ENCODE measurements at places on chromosomes 2 and 18.
A peak's percentile ranks its signal among the peaks of the same experiment; 100 is the strongest.

GRCh38 chr2:79437433-79438267, 75.2 kb upstream of the CTNNA2 start:
- no peak for DNase-seq

DNA sequence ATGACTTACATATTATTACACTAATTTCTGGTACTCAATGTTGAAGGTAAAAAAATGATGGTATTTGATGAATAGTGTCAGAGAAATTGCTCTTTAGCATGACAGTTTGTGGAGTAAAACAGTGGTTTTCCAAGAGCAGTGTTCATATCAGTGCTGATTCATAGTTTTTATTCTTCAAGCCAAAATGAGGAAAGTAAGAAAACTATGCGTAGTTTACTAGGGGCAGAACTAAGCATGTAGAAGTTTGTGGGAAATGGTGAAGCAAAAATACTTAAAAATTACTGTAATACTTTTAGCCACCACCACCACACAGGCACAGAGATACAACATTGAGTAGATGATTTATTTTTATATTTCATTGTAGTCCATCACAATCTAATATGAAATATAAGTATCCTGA, 137.3 kb downstream of the ZNF804A start:
- DNase-seq = no peak

DNA sequence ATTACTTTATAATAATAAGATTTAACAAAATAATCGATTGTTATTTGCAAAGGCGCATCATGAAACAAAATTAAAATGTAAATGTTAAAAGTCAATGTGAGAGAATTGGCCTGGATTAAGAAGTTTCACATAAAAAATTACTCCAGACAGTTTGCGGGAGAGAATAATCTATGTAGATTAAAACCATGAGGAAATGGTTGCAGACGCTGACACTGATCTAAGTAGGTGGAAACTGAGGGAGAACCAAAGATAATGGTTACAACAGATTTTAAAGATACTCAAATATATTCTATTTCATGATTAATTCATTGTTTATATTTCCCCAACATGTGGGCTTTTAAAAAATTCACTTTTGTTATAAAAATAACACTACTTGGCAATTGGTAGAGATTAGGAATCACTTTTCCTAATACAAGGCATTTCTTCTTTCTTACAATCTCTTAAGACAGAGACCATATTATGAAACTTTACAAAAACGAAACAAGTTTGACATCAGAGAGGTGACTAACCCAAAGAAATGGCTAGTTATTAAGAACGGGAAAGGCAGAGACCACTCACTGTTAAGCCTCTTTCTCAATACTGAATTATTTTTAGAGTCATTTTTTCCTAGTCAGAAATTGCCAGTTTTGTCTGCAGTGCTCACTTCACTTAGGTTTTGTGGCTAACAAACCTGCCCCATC, 1.6 kb downstream of the KANSL1L start:
- DNase-seq = no peak

DNA sequence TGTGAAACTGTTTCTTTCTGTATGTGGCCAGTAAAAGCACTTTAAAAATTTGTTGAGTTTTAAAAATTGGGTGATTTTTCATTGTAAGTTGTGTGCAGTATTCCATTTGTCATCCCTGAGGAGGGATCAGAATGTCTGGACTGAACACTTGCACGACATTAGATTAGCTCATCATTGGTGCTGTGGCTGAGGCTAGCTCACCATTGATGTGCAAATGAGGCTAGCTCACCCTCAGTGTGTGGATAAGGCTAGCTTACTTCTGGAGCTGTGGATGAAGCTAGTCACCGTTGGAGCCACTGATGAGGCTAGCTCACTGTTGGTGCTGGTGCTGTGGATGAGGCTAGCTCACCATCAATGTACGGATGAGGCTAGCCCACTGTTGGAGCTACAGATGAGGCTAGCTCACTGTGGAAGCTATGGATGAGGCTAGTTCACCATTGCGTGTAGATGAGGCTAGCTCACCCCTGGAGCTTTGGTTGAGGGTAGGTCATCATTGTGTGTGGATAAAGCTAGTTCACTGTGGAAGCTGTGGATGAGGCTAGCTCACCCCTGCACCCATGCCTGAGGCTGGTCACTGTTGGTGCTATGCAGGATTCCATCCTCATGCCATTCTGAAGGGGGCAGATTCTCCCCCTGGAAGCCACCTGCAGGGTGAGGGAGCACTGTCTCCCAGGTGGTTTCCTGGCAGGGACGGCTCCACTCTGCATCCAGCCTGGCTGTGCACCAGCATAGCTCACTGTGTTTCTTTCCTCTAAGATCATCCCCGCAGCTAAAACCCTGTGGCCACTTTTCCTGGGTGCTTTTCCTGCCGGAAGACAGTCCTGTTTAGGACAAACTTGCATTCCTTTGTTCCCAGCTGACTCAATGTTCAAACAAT, 101.1 kb downstream of the TWIST2 start:
- DNase-seq = no peak

DNA sequence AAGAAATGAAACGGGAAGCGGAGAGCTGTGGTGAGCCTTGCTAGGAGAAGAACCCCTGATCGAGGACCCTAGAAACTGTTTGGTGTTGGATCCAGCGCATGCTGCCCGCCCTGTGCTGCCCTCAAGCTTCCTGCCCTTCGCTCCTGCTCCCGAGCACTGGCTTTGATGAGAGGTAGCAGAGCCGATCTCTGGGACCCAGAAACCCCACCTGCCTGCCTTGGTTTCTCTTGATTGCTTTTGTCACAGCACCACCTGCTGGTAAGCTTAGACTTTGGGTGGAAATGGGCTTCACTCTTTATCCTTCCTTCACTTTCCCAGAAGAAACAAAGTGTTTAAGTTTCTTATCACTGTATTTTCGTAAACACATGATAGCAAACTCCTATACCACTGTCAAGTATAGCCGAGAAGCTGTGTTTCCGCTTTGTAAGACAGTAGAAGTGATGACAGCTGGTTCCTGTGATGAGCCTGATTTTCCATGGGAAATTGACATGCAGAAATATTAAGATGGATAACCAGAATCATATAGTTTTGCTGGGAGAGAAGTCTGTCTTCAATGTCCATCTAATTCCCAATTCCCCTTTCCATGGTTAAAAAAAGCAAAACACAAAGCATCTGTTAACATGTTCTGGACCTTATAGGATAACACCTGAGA, 267.4 kb downstream of the PHLPP1 start:
- DNase-seq = peak; percentile 38

DNA sequence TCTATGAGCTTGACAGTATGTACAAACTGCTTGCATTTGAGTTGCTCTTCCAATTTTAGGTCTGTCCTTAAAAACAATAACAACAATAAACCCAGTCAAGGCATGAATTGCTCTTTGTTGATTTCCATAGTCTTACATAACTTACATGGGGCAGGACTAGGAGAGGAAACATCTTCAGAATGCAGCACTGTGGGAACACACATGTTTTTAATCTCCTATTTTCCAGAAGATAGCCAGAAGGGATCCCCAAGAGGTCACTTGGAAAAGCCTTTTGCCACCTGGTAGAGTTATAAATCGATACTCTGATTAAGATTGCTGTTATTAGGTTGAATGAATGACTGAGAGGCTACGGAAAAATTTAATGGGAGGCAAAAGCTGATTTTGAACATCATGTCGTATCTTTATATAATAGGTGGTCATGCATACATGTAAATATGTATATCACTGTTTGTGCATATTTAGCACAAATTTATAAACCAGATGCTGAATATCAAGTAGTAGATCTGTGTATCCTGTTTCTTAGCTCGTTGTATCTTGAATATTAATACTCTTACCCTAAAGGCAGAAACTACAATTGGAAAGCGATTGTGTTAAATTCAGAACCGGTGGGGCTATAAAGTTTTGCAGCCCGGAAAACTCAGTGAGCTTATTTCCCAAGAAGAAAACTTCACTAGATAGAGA, 479.4 kb upstream of the TCF4 start:
- no peak for DNase-seq

DNA sequence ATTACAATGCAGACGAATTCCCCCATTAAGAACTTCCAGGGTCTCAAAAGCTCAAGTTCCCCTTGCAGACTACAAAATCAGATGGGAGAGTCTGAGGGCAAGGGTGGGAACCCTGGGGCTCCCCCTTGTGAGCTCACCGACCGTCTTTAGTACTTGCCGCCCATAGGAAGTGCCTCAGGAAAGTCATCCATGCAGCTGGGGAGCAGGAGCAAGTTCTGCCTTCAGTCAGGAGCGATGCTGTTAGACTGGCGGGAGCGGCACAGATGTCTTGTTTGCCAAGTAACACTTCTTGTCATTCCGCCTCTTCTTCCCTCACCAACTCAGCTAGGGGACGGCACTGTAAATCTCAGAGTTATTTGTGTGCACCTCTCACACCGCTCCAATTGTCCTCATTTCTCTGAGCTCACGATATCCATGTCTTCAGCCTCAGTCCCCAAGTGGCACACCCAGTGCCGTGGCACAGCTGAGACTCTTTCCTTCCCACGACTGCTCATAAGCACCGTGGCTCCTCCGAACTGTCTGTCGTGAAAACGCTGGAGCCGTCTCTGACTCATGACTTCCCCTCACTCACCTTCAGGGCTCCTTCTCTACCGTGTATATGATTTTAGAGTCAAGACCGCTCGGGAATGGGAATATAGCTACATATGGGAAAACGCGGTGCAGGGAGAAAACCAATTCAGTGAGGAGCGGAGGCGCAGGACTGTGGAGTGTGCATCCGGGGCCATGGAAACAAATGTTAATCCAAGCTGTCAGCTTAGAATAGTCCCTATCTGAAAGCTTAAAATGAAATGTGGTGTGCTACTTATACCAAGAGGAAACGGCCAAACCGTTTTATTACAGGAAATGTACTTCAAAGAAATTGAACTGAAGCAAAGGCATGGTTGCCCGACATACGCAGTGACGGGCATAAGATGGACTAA, 34.0 kb downstream of the UXS1 start:
- DNase-seq = peak; percentile 53

DNA sequence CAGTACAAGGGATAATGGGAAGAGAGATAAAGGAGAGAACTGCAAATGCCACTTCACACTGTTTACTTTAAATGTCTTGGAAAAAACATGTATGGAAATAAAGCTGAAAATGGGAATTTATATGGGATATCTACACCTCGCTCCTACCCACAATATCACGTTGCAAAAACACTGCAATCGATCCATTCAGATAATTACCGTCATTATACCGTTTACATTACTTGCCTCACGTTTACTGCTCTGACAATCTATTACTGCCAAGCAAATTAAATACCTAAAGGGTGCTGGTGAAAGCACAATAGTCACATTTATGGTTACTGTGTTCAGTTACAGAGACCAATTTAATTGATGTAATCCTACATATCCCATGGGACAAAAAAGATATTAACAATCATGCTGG, 214.7 kb upstream of the LYPD1 start:
- DNase-seq = no peak

GRCh38 chr2:239283288-239283945, 117.4 kb downstream of the HDAC4 start:
- no peak for DNase-seq

- DNase-seq = no peak
Measured at GRCh38 chr2:129728035-129728972, 251.2 kb upstream of the RAB6C start.

- DNase-seq = no peak
Measured at GRCh38 chr18:29488617-29489016, 1311.7 kb upstream of the CDH2 start.

GRCh38 chr18:78525366-78526111, 454.1 kb upstream of the SALL3 start:
- DNase-seq = no peak

GRCh38 chr2:196520605-196521004, 118.9 kb upstream of the CCDC150 start:
- no peak for DNase-seq

DNA sequence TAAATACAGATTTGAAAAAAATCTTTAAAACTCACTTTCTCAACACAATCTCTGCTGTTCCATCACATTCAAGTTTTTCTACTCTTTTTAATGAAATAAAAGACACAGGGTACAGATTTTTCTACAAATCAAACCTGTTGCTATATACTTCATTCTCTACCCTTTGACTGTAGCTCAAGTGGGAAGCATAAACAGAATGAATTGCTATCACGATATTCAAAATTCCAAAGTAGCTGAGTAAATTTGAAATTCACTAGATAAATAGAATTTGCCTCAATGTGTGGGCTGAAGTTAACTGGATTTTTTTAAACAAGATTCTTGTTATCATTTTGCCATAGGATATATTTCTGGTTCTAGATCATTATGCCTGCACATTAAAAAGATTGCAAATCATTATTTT, 185.9 kb downstream of the ZNF521 start:
- no peak for DNase-seq

- DNase-seq = no peak
Measured at GRCh38 chr18:49206717-49207116, 253.7 kb downstream of the DYM start.

DNA sequence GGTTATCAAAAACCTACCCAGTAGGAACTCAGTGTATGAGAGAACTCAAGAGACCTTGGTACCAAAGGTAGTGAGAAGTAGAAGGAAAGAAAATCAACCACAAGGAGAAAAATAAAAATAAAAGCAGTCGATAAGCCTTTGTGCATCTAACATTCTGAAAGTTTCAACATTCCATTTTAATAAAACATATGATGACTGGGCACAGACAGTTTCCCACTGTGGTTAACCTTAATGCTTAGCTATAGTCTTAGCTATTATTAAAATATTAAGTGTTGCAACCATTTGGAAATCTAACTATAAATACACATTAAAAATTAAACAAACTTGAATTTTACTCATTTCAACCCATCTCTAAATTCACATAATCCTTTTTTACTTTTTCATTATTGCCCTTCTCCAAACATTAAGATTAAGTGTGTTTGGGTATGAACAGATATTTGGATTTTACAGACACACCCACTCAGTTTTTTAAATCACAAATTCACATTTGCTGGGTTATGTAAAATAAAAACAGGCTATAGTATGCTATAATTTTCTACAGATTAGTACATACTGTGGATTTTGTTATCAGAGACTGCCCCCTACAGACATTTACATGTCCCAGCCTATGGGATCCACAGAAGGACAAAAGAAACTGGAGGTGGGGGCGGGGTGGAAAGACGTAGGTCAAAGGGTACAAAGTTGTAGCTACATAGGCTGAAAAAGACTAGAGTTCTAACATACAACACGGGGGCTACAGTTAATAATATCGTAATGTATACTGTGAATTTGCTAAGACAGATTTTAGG, 32.8 kb downstream of the SRBD1 start:
- no peak for DNase-seq

GRCh38 chr18:31419457-31419932, 28.0 kb upstream of the DSG3 start:
- no peak for DNase-seq

GRCh38 chr2:218745559-218746469, 35.2 kb downstream of the TTLL4 start:
- no peak for DNase-seq

- DNase-seq = no peak
Measured at GRCh38 chr18:62715436-62715758, at the start of gene PHLPP1. PHLPP1 (plus strand) TSS chr18:62715541; CDS start chr18:62715684, 143 bp downstream.

- no peak for DNase-seq
Measured at GRCh38 chr18:6759579-6759978, 30.1 kb downstream of the ARHGAP28 start.

- DNase-seq = no peak
Measured at GRCh38 chr2:171330155-171330956, 103.4 kb downstream of the METTL8 start.

Data from stimulated activated CD4-positive, alpha-beta T cell treated with anti-CD3 and anti-CD28 coated beads, TNF-alpha, amount 100 ng/mL, for 48 hours (primary cell).